Tongue (tissue), 3 donors: ENCODE measurements at places on chromosomes 7 and 10.

DNA sequence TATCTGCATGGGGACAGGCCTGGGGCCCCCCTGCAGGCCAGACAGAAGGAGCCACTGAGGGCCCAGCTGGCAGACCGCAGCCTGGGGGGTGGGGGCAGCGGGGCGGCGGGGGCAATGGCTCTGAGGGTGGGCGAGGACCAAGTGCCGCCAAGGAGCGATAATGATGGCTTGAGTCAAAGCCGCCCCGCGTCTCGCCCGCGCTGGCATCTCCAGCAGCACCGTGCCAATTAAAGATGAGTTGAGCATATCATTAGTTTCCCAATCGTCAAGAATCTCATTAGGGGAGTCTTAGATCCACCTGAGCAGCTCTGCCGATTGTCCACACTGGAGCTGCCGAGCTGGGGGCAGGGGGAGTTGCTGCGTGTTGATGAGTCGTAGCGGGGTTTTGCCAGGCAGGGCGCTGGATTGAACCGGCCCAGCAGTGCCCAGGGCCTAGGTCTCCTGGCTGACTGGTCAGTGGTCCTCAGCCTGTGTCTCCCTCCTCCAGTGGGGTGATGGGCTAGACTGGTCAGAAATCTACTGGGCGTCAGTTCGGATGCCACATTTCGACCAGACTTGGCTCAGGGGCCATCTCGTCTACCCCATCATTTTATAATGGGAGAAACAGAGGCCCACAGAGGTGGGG lies 41.0 kb upstream of the PSMG3 start:
- DNase-seq = no peak

DNA sequence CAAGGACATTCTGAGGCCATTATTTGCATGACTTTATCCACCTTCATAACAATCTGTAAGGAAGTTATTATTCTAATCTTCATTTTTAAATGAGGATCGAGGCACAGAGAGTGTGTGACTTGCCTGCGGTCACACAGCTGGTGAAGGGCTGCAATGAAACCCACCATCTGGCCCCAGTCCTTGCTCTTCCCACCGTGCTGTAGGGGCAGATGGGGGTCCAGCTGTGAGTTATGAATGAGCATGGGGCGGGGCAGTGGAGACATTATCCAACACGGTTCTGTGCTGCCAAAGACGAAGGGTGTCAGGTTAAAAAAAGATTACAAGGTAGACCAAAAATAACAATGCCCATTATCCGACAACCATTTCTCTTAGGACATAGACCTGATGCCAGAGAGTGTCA lies 417.5 kb upstream of the MGMT start:
- DNase-seq = no peak

DNA sequence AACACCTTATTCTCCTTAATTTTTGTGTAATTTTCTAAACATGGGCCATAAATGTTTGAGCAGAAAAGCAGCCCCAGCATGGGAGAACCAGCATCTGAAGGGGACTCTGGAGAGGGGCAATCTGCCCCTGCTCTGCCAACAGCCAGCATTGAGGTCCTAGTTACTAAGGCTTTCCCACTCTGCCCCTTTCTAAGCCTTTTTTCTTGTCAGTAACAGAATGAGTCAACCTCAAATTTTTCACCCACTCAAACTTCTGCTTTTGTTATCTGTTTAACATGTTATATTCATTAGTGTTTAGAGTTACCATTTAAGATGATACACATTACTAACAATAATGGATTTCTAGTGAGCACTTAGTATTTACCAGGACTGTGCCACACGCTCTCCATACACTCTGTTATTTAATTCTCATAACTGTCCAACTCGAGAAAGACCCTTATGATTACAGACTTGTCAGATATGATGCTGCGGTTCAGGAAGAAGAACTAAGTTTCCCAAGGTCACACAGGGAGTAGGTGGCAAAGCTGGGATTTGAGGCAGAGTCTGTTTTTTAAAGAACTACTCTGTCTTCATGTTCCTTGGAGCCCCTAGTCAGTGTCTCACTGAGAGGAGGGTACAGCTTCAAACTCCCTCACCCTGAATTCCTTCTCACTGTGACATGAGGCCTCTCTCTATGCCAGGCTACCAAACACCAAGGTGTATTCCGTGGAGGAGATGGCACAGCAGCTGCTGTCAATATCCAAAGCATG lies 19.9 kb upstream of the GPAM start:
- no peak for DNase-seq

DNA sequence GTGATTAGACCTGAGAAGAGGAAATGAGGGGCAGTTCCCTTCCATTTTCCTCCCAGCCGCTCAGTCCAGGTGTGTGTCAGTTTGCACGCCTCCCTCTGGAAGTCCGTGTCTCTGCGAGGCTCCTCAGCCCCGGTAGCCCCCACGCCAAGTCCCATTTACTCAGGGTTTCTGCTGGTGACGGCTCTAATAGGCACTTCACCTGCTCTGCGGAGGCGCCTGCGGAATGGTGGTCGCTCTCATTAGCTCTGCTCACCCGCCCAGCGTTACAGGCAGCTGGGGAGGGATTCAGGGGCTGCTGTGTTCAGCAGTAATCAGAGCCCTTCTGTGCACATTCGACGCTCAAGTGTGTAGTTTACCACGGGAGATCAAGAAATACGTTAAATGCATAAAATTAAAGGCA lies 179.9 kb downstream of the MGMT start:
- DNase-seq = no peak
